ENCODE measurements at places on chromosomes 16 and 17.

DNA sequence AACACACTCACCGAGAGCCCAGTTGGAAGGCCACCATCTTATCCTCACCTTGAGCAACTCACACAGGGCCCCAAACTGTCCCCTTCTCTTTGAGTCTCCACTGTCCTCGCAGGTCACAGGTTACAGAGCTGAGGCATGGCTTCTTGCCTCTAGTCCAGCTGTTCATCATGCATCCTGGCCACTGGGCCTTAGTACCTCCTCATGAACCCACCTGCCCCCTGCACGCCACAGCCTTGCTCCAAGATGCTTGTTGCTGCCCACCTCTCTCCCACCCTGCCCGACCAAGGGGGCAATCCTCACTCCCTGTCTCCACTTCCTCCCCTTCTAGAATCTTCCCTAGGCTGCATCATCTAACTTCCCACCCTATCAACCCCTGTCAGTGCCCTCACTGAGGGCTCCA lies 17.1 kb downstream of the CDH5 start:
- no peak for DNase-seq

- no peak for DNase-seq
These were observed 152.2 kb upstream of the MPHOSPH6 start for GRCh38 chr16:82322177-82322576.

- DNase-seq = no peak
These were observed 17.1 kb upstream of the FAM83G start for GRCh38 chr17:19021622-19022083.

DNA sequence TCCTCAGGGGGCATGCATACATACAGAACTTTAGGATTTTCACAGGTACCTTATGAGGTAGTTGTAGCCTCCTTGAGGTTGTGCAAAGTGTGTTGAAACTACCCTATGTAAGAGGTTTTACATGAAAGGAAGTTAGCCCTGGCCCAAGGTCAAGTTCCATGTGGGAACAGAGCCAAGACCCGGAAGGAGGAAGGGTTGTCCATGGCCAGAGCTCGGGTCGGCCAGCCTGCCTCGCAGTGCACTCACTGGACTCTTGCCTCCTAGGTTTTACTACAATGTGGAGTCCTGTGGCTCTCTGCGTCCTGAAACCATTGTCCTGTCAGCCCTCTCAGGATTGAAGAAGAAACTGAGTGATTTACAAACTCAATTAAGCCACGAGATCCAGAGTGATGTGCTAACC lies 8.2 kb downstream of the POLR2C start:
- DNase-seq = no peak

GRCh38 chr16:46986896-46987295 lies 13.4 kb upstream of the DNAJA2 start:
- no peak for DNase-seq

DNA sequence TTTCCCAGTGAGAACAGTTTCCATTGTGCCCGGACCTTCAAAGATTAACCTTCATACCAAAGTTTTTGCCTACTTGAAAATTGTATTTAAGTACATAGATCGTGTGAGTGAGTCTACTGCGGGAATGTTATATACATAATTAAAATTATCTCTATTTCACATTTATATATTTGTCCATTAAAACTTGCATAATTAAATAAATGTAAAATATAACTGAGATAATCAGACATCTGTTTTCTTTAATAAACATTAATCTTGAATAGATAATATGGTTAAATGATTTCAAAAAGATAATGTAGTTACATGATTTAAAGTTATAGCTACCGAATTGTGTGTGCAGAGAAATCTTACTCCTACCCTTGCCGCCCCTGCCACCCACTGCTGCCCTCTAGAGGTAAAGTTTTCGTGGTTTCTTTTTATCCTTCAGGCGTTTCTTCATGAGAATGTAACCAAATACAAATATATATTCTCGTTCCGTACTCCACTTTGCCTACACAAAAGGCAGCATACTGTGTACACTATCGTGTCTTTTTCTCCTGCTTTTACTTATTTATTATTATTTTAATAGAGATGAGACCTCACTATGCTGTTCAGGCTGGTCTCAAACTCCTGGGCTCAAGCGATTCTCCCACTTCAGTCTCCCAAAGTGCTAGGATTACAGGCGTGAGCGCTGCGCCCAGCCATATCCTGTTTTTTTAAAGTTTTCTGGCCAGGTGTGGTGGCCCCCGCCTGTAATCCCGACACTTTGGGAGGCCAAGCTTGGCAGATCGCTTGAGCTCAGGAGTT lies 35.6 kb downstream of the RPA1 start:
- DNase-seq = no peak

DNA sequence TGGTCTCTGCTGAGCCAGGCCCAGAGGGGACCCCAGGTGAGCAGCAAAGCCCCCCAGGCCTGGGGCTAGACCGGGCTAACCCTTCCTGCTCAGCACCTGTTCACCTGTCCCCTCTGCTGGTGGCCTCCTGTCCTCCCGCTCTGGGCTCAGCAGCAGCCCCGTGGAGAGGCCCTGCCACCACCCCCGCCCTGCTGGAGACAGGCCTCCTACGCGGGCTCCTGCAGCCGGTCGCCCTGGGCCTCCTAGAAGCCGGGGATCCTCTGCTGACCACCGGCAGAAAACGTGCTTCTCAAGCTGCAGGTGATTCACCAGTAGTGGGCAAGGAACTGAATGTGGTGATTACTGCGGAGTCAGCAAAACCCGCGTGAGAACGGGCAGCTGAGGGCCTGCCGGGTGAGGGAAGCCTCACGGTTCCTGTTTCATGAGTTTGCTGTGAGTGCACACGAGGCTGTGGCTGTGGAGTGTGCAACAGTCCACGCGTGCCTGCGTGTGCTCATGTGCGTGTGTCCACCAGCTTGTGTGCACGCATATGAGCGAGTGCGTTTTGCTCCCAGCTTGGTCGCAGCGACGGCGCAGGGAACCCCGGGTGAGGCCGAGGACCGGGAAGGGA lies 792 bp downstream of the SECTM1 start:
- DNase-seq = no peak

DNA sequence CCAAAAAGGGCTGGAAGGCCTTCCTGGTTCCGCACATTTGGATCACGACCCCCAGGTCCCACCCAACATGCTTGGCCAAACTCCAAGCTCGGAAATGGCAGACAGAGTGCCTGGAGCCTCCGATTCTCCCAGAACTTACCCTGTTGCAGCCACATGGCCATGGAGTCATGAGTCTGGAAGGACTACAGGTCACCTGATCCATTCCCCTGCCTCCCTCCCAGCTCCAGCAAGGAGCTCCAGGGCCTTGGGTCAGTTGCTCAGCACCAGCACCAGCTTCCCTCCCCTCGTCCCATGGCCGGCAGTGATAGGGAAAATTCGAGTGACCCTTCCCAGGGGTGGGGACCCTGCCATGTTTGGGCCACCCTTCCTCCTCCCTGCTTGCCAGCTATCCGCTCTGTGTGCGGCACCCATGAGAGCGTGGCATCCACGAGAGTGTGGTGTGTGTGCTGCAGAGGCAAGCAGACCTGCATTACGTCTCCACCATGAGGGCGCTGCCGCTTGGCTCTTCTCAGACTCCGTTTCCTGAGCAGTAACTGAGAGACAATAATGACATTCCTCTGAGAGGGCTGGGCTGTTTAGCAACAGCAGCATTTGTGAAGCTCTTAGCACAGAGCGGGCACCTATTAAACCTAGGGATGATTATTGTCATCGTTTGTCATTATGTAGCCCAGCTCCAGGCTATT lies 21.3 kb upstream of the RPL38 start:
- DNase-seq = peak; percentile 39

- no peak for DNase-seq
These were observed 31.4 kb upstream of the EIF1 start for GRCh38 chr17:41657176-41657754.

- no peak for DNase-seq
These were observed 9.3 kb downstream of the GAS2L2 start for GRCh38 chr17:35743626-35744328.

DNA sequence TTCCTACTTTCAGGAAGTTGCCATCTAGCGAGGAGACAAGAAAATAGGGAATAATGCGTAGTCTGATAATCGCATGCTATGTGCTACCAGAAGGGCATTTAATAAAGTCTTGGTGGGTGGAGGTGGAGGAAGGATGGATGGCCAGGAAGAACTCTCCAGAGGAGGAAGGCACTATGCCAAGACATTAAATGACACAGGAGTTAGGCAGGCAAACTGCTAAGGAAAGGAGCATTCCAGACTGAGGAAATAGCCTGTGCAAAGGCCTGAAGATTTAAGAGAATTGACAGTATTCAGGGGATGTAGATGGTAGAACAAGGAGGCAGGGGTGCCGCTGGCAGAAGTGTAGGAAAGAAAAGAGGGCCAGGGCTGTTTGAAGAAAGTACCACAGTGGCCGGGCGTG lies 19.3 kb upstream of the ARHGAP44 start:
- no peak for DNase-seq

DNA sequence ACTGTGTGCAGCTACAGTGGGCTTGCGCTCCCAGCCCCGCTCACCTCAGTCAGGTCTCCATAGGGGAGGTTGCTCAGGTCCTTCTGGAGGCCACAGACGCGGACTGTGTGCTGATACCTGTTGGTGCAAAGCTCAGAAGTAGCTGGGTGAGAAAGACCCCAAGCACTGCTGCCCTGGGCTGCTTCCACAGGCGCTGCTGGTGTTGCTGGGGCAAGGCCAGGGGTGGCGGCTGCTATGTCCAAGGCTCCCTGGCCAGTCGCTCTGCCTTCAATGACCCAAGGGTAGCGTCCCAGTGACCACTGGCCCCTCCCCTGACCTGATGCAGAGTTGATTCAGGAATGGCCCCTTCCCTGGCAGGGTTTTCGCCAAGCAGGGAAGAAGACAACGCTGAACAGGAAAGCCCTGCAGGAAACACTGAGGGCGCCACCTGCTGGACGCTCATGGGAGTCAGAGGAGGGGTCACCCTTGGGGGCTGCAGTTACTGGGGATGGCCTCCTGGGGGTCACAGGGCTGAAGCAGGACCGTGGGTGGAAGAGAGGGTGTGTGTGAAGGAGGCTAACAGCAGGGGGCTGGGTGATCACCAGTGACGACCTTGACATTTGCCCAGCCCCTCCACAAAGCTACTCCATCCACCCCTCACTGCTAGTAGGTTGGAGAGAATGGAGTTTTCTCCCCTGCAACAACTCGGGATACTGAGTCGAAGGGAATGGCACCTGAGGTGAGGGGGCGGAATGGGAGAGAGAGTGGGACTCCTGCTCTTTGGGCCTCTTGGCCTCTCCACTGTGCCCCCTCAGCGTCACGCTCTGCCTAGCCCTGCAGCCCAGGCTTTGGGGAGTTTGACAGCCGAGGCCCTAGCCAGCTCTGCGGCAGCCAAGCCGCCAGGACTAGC lies 38.3 kb downstream of the ABCC12 start:
- DNase-seq = no peak

DNA sequence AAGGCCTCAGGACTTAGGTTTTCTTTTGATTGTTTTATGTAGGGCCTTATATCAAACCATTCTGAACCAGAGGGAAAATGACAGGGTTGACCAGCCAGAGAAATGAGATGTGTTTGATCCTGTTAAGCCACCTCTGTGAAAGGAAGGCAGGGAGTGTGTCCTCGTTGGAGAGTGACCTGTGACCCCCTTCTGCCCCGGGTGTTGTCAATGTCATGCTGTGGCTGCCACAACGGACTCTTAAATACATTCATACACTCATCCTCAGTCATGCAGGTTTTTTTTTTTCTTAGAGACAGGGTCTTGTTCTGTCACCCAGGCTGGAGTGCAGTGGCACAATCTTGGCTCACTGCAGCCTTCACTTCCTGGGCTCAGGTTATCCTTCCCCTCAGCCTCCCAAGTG lies 6.1 kb downstream of the MYCBPAP start:
- DNase-seq = no peak

GRCh38 chr17:63826468-63827001 lies 696 bp upstream of the PSMC5 start:
- DNase-seq = no peak

- no peak for DNase-seq
These were observed 346.4 kb upstream of the CDH5 start for GRCh38 chr16:66020046-66020445.

- no peak for DNase-seq
These were observed 12.2 kb upstream of the C16orf54 start for GRCh38 chr16:29757950-29758466.

- no peak for DNase-seq
These were observed 20.2 kb downstream of the CYTH1 start for GRCh38 chr17:78761789-78762406.

GRCh38 chr17:36645422-36645821 lies 44.0 kb downstream of the MRM1 start:
- DNase-seq = no peak

GRCh38 chr16:48969611-48970010 lies 312.0 kb downstream of the CBLN1 start:
- no peak for DNase-seq

DNA sequence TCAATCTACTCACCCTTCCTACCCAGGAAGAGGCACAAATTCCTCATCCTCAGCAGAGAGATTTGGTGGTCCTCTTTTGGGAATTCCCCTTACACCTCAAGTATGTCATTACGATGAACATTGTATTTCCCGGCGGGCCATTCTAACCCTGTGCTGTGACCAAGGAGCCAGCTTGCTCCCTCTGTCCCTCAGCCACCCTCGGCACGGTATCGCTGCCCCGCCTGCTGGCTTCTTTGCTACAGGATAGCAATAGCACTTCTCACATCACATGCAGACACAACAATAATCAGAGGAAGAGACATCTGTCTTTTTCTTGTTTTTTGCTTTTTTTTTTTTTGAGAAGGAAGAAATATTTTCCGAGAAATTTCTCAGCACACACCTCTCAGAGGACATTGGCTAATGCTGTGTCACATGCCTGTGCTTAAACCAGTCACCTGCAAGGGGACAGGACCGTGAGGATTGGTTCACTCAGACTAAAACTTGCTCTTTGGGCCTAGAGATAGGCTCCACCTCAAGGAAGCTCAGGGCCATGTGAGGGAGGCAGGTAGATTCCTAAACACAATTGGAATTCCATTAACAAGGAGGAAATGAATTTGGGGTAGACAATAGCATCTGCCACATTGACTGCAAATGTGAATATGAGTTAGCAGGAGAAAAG lies 41.2 kb downstream of the TMC5 start:
- no peak for DNase-seq

GRCh38 chr17:1002412-1002753 lies 5.5 kb downstream of the TIMM22 start:
- DNase-seq = no peak

- no peak for DNase-seq
These were observed 2.1 kb upstream of the LYRM9 start for GRCh38 chr17:27895123-27895895.

GRCh38 chr17:978103-979093 lies 1.2 kb downstream of the NXN start:
- no peak for DNase-seq

- DNase-seq = no peak
These were observed 587 bp upstream of the DBF4B start for GRCh38 chr17:44707755-44708400.

DNA sequence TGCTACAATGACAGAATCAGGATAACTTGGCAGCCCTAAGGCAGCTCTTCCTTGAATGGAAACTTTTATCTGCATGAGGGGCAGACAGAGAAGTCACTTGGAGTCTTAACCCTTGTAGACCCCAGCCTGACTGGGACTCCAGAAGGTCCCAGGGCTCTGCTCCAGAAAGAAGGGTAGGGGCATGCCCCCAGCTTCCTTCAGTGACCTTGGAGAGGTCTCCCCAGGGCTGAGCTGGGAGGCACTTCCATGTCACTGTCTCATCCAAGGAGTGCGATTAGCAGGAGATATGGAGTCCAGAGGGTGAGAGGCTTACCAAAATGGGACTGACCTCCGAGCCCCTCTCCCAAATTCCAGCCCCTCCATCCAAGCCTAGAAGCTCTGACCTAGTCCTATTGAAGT lies 3.4 kb upstream of the NLRC5 start:
- no peak for DNase-seq

All from NCI-H2081 treated with DMSO at 0.1 percent for 48 hours (cell line).